Pancreas (tissue), 10 donors: ENCODE measurements at places on chromosomes 12 and 14.

- DNase-seq = peak; percentile 24
Measured at GRCh38 chr12:77560714-77561113, 270.0 kb upstream of the NAV3 start.

DNA sequence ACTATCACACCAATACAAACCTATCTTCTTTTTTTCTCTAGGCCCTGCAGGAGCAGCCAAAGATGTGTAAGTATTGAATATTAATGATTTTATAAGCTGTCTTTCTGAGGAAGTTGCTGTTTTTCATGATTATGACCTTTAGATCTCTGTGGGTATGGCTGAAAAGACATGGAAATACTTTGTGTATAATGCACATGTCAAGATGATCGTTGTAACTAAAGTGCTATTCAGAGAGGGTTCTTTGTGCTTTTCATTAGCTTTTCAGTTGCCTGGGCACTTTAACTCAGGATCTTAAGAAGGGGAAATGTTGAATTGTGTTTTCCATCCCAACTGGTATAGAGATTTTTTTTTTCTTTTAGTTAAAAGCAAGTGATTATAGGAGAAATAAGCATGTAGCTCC lies 18.1 kb downstream of the C12orf75 start:
- no peak for DNase-seq

- DNase-seq = no peak
Measured at GRCh38 chr12:24109381-24110039, 160.0 kb upstream of the SOX5 start.

DNA sequence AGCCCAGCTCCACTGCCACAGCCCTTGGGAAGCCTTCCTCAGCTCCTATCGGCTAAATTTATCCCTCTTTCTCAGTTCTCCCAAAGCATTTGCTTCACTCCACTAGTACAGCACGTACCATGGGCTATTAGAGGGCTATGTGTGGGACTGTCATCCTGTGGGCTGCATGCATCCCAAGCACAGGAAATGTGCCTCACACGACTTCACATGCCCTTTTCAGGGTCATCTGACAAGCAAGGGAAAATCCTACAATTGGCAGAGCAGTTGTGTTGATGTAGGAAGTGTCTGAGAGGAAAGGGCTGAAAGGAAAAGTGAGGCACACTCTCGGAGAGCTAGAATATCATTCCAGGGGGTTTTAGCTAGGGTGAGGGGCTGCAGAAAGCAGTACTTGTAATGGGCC lies 47.6 kb downstream of the NINJ2 start:
- DNase-seq = no peak

DNA sequence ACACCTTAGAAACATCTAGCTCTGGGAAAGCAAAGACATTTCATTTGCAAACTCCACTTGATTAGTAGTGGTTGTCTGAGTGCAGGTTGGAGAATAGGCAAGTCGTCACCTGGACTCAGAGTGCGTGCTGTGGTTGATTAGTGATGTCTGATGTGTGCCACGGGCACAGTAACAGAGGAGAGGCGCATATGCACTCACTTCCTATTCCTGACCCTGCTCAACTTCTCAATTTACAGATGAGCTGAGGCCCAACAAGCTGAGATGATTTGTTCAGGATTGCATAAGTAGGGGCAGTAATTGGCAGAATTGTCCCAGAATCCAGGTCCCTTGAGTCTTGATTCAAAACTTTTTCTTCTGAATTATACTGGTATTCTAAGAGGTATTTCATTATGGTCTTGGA lies 44.9 kb downstream of the ADCK1 start:
- no peak for DNase-seq

DNA sequence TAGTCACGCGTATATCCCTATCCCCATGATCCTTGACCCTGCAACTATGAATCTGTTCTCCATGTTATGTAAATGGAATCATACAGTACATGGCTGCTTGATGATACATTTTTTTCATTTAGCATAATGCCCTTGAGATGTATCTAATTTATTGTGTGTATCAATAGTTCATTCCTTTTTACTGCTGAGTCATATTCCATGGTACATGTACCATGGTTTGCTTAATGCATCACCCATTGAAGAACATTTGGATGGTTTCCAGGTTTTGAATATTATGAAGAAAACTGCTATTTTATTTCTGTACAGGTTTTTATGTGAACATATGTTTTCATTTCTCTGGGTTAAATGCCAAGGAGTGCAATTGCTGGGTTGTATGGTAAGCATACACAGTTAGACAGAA lies 4.0 kb upstream of the RNASE10 start:
- no peak for DNase-seq

GRCh38 chr12:122174155-122174845 lies at the start of gene IL31:
Gene IL31, minus strand, starts transcription at chr12:122174221. Its CDS starts 49 bp downstream, at chr12:122174172.
- no peak for DNase-seq

DNA sequence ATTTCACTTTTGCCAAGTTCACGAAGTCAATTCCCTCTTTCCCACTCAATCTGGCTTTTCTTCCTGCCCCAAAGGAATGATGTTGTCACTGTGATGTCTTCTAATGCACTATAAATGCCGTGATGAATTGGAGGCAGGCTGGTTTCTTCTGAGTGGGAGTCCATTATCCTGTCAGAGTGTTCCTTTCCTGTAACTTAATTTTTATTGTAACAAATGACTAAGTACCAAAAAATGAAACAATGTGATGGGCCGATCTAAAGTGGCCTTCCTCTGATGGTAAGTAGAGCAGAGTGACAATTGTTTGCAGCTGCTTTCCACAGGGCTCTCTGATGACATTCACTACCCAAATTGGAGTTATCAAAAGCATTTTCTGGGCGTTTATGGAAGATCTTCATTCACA lies 22.2 kb downstream of the TMEM30B start:
- DNase-seq = no peak

DNA sequence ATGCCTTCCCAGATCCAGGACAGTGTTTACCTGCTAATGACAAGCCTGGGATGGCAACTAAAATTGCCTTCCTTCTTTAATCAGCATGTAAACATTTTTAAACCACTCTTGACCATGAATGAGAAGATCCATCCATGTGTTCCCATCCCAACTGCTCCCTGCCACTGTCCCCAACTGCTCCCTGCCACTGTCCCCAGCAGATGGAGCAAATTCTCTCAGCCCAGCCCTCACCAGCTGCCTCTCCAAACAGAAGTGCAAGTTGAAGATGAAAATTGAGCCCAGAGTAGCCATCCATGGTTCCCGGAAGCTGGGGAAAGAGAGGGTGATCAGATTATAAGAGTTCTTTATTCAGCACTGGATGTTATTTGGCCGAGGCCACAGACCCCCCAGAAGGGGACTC lies 133.1 kb downstream of the SLC15A4 start:
- no peak for DNase-seq

DNA sequence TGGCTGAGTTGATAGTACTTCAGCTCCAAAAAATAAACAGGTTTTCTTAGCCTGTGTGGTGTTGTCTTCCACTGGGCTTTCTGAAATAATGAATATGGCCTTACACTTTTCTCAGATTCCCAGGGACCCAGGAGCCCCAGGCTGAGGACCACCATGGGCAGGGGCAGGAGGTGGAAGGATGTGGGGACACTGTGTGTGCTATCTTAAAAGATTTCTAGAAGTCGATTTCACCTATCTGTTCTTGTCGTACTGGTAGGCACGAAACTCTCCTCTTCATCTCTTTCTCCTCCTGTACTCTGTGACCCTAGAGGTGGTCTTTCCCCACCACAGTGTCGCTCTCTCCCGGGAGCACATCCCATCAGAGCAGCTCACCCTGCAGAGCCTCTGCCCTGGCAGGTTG lies 107.7 kb upstream of the FKBP4 start:
- no peak for DNase-seq

DNA sequence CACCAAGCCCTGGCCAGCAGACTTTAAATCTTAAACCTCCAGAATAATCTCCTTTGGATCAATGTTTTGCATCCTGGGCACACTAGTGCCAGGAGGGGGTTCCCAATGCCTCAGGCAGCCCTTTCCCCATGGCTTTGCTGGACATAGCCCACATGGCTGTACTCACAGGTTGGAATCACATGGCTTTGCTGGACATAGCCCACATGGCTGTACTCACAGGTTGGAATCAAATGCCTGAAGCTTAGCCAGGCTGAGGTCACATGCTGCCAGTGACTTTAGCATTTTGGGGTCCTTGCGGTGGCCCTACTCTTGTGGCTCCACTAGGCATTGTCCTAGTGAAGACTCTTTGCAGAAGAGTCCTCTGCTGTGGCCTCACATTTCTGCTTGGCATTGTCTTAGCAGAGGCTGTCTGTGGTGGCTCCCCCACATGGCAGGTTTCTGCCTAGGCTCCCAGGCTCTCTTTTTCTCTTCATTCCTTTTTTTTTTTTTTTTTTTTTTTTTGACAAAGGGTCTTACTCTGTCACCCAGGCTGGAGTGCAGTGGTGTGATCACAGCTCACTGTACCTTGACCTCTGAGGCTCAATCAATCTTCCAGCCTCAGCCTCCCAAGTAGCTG lies 13.0 kb downstream of the FLVCR2 start:
- no peak for DNase-seq

DNA sequence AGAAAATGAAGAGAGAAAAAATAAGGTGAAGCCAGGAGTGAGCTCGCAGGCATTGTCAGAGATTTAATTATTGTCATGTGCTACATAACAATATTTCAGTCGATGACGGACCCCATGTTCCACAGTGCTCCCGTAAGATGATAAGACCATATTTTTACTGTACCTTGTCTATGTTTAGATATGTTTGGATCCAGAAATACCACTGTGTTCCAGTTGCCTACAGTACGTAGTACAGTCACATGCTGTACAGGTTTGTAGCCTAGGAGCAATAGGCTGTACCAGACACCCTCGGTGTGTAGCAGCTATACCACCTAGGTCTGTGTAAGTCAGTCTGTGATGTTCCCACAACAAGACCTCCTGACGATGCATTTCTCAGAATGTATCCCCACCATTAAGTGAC lies 137.5 kb downstream of the FBXL14 start:
- DNase-seq = no peak

GRCh38 chr12:101671157-101671791 lies 26.2 kb upstream of the CHPT1 start:
- no peak for DNase-seq

- no peak for DNase-seq
Measured at GRCh38 chr14:85688006-85688405, 158.1 kb downstream of the FLRT2 start.

- DNase-seq = no peak
Measured at GRCh38 chr12:94184995-94185719, 36.8 kb downstream of the PLXNC1 start.

DNA sequence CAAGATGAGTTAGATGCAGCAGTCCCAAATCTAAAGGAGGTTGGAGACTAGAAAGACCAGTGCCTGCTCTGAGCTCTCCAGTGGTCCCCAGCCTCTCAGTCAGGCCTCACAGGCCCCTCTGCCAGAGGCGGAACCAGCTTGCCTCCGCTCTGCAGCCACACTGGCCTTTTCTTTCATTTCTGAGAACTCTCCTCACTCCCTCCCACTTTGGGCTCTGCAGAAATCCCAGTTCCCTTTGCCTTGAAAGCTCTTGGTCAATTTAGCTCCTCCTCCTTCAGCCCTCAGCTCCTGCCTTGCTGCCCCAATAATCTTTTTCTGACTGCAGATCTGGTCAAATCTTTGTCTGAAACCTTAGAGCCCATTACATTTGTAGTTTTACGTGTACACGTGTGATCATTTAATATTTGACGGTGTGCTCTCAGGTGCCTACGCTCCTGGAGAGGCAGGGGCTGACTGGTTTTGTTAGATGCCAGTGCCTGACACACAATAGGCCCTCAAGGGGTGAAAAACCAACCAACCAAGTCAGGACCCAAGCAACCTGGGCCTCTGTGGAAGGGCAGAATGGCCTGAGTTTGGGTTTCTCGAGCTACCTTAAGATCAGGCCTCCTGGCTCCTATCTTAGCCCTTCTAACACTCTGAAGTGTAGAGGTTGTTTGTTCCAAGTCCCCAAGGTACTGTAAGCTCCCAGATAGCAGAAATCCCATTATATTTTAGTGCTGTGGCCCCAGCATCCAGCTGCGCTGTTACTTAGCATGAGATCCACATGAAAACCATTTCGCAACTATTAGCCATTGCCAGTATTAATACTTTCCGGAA lies 1.1 kb upstream of the NUDT4 start:
- DNase-seq = no peak
